ENCODE measurements at places on chromosomes 2 and 18. TPM values are rescaled to one million over a fixed set of nuclear protein-coding genes. Genes with fewer than 3 reads are reported as not detected.

CCDC85A gene
- 0.10 TPM for total RNA-seq

CXCR1 gene
- total RNA-seq = not detected

PROM2 gene
- 72.2 TPM for total RNA-seq

UGT1A6 gene
- 18.3 TPM for total RNA-seq

CLEC4F gene
- not detected for total RNA-seq

PRKAG3 gene
- total RNA-seq = not detected

DNAH7 gene
- total RNA-seq = 0.58 TPM

CRYGD gene
- not detected for total RNA-seq

CD207 gene
- total RNA-seq = not detected

- no peak for DNase-seq
Measured at GRCh38 chr2:219158586-219158985, 2.0 kb downstream of the NHEJ1 start.

DNA sequence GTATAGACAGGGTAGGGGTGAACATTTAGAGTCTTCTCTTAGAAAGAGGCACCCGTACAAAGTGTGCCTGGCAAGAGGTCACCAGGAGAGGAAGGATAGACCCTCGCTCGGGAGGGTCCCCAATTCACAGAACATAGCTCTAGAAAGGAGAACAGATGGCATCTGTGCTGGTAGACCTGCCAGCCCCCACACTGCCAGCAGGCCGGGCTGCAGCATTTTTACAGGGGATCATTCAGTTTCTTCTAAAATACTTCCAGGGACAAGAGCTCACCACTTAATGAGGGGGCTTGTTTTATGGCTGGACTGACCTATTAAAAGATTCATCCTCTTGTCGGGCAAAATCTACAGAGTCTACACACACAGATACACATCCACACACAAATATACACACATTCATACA lies 149.9 kb downstream of the SEPTIN10 start:
- no peak for DNase-seq

DNA sequence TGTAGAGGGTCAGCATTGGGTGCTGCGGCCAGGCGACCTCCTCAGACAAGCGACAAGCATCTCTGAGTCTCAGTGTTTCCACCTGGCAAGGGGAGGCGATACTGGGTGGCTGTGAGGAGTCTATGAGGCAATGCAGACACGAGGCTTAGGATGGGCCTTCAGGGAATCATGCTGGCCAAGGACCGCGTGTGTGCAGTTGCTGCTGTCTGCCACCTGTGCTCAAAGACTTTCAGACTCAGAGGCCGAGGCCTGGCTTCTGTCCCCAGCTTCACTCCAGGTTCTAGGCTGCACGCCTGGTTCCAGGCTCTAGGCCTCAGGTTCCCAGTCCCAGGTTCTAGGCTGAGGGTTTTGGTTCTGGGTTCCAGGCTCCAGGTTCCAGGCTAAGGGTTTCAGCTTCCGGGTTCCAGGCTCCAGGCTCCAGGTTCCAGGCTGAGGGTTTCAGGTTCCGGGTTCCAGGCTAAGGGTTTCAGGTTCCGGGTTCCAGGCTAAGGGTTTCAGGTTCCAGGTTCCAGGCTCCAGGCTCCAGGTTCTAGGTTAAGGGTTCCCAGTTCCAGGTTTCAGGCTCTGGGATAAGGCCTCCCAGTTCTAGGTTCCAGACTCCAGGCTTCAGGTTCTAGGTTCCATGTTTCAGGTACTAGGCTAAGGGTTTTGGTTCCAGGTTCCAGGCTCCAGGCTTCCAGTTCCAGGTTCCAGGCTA lies 14.8 kb downstream of the LRRFIP1 start:
- no peak for DNase-seq

GRCh38 chr18:48475635-48476549 lies 62.9 kb upstream of the CTIF start:
- DNase-seq = peak; percentile 57

GRCh38 chr2:55948176-55948923 lies 24.8 kb upstream of the EFEMP1 start:
- no peak for DNase-seq

GRCh38 chr2:225056330-225057073 lies 14.2 kb upstream of the DOCK10 start:
- DNase-seq = no peak

GRCh38 chr2:67579216-67579615 lies 182.1 kb downstream of the ETAA1 start:
- peak; percentile 39 for DNase-seq

DNA sequence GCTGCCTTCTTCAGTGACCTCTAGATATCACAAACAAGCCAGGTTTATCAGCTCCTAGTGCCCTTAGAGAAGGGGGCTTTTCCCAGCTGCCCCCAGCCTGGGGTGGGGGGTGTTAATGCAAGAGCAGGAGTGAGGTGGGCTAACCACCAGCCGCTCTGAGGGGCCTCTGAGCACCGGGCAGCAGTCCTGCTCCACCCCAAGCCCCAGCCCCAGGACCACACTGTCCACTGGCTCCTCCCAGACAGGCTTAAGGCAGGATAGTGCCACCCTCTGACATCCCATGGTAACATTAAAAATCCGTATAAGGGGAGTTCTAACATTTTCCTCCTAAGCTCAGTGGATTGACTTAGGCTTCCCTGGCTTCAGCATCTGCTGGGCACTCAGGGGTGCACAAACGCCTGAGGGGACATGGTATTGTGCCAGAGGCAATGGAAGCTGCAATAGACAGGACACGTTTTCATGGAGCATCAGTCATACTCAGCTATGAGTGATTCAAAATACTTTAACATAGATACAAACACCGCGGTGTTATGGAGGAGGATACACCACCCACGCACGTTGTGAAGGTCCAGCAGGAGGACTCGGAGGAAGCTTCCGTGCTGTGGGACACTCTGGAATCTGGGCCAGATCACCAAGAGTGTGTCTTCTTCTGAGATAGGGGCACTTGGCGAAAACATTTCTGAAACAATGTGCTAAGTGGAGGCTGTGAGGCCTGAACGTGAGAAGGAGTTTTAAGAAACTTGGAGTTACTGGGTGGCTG lies 112.7 kb upstream of the EPC2 start:
- DNase-seq = no peak

DNA sequence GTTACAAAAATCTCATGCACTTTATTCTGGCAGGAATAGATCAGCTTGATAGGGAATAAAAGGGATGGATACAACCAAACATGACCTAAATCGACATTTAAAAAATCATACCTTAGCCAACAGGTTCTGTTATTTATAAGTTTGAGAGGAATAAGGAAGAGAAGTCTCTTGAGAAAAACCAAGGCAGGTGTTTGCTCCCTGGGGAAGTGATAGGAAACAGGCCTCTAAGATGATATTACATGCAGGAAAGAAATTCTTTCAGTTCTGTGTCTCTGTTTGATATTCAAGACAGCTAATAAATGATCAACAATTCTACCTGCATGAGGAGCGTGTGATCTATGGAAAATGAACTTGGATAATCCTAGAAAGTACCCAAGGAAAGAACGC lies 184.8 kb upstream of the ZEB2 start:
- DNase-seq = no peak

DNA sequence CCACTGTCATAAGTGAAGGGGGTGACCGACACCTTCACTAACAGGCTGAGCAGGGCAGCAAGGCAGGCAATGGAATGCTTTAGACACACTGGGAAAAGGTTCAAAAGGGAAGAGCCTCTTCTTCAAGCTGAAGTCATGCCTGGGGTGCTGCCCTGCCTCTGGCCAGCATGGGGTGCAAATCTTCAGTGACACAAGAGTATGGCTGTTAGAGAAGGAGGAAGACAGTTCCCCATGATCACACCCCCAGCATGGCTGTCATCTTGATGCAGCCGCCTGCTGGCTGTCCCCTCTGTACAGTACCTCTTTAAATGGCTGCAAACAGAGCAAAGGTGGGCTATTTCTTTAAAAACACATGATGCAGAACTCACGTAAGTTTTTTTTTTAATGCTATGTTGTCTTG lies 71.9 kb downstream of the INPP4A start:
- no peak for DNase-seq

DNA sequence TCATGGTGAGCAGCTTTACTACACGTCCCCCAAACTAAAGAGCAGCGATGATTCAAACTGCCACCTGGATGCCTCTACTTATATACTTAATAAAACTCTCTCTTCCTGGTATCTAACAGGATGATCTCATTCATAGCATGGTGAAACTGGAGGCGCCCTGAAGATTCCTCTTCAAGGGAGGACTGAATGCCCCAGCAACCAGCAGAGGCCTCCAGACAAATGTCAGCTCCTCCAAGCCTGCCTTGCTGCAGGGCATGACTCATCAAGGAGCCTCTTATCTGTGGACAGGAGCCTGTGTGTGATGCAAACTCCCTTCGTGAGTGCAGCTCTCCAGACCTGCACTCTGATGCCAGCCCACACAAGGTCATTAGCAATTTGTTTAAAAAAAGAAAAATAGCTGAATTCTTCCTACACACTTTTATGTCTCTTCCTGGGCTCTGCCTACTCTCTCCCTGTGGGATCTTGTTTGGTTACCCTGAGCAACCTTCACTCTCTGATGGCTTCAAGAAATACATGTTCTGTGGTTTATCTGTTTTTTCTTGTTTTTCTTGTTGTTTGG lies 30.2 kb downstream of the LONRF2 start:
- DNase-seq = peak; percentile 86

GRCh38 chr18:24189007-24189528 lies 50.2 kb downstream of the CABYR start:
- no peak for DNase-seq

Data from HT-29 (cell line).